ENCODE measurements at places on chromosomes 7 and 10.

- DNase-seq = no peak
Observed at GRCh38 chr10:115580239-115580638, 487.1 kb downstream of the ATRNL1 start.

- no peak for DNase-seq
Observed at GRCh38 chr10:310976-311639, 175.9 kb downstream of the ZMYND11 start.

DNA sequence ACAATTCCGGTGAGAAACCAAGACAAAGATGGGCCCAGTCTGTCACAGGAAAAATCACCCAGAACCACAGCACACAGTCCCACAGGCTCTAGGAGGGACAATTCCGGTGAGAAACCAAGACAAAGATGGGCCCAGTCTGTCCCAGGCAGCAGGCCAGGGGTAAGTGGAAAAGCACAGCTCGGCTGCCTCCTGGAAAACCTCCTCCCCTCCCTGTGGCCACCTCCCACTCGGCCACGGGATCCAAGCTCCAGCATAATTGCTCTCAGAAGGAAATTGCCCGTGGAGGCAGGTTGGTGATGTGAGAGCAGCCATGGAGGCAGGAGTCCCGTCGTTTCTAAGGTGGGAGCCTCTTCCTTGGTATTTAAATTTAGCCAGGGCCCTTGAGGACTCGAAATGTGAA lies 95.7 kb downstream of the PLXNA4 start:
- no peak for DNase-seq

DNA sequence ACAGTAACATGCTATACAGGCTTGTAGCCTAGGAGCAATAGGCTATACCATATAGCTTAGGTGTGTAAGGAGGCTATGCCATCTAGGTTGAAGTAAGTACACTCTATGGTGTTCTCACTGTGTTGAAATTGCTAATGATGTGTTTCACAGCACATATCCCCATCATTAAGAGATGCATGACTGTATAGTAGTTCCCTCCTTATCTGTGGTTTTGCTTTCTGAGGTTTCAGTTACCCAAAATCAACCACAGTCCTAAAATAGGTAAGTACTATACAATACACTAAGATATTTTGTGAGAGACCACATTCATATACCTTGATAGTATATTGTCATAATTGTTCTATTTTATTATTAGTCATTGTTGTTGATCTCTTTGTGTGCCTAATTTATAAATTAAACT lies 12.7 kb downstream of the FZD1 start:
- DNase-seq = no peak

Measured in NB4 (cell line).